ENCODE measurements at places on chromosomes 5 and 9. TPM values are rescaled to one million over a fixed set of nuclear protein-coding genes. Genes with fewer than 3 reads are reported as not detected.
A peak's percentile ranks its signal among the peaks of the same experiment; 100 is the strongest.

Gene ZNF618
- total RNA-seq = 6.6 TPM

Gene OCLN
- total RNA-seq = 9.0 TPM

Gene IFNA2
- not detected for total RNA-seq

Gene IL11RA
- total RNA-seq = 8.0 TPM

DNA sequence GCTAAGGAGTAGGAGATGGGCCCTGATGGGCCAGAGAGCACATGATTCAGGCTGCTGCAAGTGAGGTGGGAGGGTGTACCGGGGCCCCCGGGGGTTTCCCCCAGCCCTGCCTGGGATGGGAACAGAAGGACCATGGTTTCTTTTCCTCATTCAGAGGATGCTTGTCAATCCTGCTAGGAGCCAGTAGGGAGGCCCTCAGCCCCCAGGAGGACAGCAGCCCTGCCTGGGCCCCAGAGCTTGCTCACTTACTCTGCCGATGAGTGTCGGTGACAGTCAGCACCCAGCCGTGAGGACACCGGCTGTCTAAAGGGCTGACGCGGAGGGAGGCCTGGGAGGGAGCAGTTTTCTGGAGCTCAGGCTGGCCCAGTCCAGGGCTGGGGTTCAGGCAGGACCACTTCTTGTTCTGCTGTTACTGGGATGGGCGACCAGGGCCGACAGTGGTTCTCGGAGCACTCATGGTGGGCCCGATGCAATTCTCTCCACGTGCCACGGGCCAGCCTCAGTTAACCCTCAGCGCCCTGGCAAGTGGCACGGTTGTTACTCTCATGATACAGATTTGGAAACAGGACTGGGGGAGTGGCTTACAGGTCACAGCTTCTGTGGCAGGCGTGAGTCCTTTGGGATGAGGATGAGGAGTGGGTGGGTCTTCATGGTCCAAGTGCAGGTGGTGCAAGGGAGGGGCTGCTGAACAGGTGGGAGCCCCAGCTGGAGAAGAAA lies 1.8 kb downstream of the ARRDC1 start:
- DNase-seq = no peak

GRCh38 chr9:90062982-90063381 lies 458.2 kb downstream of the GADD45G start:
- no peak for DNase-seq

DNA sequence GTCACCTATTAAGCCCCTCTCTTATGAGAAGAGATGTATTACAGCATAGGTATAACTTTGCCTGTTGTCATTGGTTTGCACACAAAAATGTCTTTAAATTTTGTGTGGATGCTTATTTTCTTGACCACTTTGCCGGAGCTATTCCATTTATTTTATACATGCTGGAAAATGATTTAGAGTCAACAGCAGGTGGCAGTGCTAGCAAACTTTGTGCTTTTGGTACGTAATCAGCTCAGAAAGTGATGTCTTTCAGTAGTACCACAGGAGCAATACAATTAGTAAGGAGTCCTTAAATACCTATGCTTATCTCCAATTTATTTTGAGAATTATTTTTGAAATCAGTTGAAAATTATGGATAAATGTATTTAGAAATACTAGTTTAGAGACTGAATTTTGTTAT lies 19.8 kb upstream of the NUDT12 start:
- DNase-seq = peak; percentile 63

GRCh38 chr9:136295542-136296433 lies 8.1 kb downstream of the CCDC187 start:
- DNase-seq = no peak

GRCh38 chr5:10913841-10914240 lies 152.8 kb upstream of the DAP start:
- peak; percentile 78 for DNase-seq

DNA sequence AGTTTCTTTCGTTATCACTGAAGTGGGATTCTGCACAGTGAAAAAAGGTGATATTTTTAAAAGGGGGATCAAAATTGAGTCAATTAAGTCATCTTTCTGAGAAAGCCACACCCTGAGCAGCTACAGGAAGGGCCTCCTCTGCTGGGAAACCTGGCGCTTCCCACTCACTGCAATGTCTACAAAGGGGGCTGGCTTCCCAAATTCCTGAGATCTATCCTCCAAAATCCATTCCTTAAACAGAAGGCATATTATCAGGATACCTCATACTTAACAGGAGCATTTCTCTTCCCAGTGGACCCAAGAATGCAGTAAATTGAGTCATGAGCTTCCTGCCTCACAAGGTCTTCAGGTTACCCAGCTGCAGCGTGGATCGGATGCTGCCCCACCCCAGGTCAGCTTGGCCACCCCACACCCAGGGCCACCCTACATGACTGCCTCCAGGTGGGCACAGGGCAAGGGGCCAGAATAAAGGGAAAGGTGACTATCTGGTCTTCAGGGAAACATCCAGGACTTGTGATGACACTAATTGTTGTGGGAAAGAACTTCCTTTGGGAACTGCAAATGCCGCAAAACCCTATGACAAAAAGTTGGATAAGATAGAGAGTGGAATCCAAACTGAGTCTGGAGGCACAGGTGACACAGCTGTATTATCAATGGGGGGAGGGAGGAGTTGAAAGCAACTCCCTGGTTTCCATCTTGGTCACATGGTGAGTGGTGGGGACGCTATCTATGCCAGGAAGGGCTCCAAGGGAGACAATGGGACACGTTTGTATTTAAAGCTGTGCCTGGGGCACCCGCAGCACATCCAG lies 42.3 kb downstream of the ROR2 start:
- DNase-seq = no peak

DNA sequence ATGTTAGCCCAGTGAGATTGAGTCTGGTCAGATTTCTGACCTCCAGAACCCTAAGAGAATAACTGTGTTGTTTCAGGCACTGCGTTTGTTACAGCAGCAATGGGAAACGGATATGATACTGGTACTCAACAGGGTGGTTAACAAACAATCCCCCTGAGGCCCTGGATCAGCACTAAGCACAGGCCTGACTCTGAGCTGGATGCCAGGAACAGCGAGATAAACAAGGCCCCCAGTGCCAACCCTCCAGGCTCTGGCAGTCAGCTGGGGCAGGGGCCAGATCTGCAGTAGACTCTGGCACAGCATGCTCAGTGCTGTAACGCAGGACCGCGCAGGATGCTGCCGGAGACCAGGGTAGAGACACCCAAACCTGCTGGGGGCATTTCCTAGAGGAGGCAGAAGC lies 22.1 kb downstream of the CPLX2 start:
- no peak for DNase-seq

DNA sequence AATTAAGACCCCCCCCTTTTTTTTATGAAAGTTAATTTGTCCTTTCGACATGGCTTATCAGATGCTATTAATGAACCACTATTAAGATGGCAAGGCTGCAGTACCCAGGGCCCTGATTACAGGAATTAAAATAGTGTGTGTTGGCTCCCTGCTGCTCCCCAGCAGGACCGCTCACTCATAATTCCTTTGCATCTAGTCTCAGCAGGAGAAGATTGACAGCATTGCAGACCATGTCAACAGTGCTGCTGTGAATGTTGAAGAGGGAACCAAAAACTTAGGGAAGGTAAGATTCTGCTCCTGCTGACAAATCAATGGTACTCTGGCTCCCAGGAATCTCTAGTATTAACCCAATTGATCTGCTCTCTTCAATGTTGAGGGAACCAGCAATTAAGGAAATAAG lies 61.0 kb downstream of the STX17 start:
- DNase-seq = no peak

- no peak for DNase-seq
These were observed 49.1 kb downstream of the G3BP1 start for GRCh38 chr5:151820903-151821302.

DNA sequence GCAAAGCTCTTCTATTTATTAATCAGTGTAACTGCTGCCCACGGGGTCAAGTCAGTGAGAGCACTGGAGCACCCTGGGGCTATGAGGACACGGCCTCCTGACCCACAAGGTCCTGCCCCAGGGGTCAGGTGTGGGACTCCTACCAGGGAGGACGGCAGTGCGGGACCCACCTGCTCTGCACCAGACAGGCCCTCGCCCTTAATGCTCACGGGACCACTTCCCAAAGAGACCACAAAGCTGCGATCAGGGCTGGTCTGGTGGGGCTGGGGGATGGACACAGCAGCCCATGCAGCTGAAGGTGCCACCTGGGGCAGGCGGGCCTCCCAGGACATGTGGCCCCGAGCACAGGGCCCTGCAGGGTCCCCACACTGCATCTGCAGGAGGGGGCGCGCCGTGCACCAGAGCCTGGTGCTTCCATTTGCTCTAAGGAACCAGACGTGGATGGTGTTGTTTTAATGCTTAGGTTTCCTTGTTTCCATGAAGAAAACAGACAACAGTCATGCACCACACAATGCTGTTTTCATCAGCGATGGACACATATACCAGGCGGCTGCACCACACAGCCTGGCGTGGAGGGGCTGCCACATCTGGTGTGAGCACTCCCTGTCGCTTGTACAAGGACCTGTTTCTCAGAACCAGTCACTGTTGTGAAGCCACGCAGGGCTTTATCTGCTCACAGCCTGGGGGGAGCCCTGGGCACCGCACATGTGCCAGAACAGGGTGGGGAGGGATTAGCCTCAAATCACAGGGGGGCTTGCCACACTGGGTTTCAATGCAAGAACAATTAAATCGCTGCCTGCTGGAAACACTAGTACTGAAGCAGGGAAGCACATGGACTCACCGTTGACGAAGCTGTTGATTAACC lies 22.6 kb downstream of the CLPTM1L start:
- no peak for DNase-seq

Measured in MCF 10A (cell line).